ENCODE measurements at places on chromosomes 3 and 15.

- no peak for DNase-seq
Observed at GRCh38 chr3:30795176-30795575, 99.3 kb downstream of the GADL1 start.

GRCh38 chr3:190339130-190339529 lies 16.9 kb upstream of the CLDN1 start:
- no peak for DNase-seq

- no peak for DNase-seq
Observed at GRCh38 chr3:116423374-116423773, 21.9 kb downstream of the LSAMP start.

DNA sequence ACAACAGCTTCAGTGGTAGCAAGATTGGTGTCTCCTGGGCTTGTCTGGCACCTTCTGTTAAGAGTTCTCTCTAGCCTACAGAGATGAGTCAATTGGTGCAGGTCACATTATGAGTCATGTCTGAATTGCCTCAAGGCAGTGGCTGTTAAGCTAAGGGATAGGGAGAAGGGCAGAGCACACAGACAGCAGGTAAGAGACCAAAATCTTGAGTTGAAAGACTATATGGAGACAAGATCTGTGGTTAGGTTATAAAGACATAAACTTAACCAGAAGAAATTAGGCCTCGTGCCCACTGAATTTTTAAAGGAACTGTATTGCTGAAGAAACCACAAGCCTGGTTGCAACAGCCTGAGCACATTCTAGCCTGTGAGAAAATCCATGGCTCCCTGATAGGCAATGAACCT lies 19.2 kb upstream of the KPNA1 start:
- peak; percentile 11 for DNase-seq
